ENCODE measurements at places on chromosomes 2 and 18.

GRCh38 chr2:113980946-113981345, 91.1 kb downstream of the ACTR3 start:
- no peak for DNase-seq

- no peak for DNase-seq
Observed at GRCh38 chr2:33897741-33898140, 298.6 kb upstream of the FAM98A start.

- peak; percentile 67 for DNase-seq
Observed at GRCh38 chr2:102020596-102021170, 28.9 kb downstream of the IL1R2 start.

- no peak for DNase-seq
Observed at GRCh38 chr2:187174582-187174981, 273.5 kb downstream of the CALCRL start.

- no peak for DNase-seq
Observed at GRCh38 chr2:161170958-161171932, 11.0 kb downstream of the TANK start.

All from stimulated activated CD8-positive, alpha-beta memory T cell treated with anti-CD3 and anti-CD28 coated beads, Interleukin-7, amount 100 ng/mL, for 4 hours (primary cell).